ENCODE measurements at places on chromosomes 16 and 17. TPM values are rescaled to one million over a fixed set of nuclear protein-coding genes. Genes with fewer than 3 reads are reported as not detected.
A peak's percentile ranks its signal among the peaks of the same experiment; 100 is the strongest.

Gene CCL4L2
- total RNA-seq, result 2.8 TPM

Gene SPN
- total RNA-seq, result 30.9 TPM

- no peaks in the 10 kb centered on the region for H3K4me1 ChIP-seq
- H3K4me3 ChIP-seq, result no peak overlapping the region
Observed at GRCh38 chr16:71439523-71439922, 2.3 kb downstream of the TLE7 start.

DNA sequence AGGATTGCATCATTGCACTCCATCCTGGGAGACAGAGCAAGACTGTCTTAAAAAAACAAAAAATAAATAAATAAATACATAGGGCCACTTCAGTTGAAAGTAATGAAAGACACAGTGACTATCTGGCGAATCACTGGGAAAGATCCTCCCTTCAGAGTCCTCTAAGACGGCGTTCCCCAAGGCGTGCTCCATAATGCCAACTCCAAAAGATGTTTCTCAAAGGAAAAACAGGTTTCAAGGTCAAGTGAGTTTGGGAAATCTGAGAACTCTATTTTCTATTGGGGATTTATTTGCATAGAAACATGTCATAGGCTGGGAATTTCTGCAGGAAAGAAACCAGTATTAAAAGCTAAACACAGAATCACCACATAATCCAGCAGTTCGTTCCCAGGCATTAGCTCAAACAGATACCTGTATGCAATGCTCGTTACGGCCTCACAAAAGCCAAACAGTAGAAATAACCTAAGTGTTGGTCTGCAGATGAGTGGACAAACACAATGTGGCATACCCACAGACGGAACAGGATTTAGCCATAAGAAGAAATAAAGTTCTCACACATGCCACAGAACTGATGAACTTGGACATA is 7.9 kb downstream of the KLHDC4 start:
- no peak overlapping the region for H3K4me3 ChIP-seq
- DNase-seq, result no peak
- H3K27ac ChIP-seq, result no peak overlapping the region
- H3K27me3 ChIP-seq, result no peaks in the 10 kb centered on the region
- H3K36me3 ChIP-seq, result peaks cover 79% of the 10 kb centered on the region

DNA sequence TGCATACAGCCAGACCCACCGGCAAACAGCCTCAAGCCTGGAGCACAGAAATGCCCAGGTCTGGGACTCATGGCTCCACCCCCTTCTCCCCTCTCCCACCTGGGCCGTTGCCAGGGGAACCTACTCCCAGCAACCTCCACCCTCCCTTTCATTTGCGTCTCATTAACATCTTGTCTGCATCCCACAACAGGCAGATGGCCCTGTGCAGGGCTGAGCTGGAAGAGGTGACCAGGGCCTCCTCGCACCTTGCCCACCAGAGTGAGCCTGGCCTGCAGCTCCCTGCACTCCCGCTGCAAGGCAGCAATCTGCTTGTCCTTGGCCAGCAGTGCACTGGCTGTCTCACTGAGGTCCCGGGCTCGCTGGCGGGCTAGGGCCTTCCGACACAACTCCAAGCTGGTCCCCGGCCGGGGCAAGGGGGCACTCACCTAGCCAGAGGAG is 3.3 kb downstream of the TSPOAP1 start:
- H3K4me1 ChIP-seq, result peaks cover 26% of the 10 kb centered on the region
- DNase-seq, result no peak
- no peak overlapping the region for H3K27ac ChIP-seq
- peak overlapping the region; percentile 76 for H3K4me3 ChIP-seq
- no peaks in the 10 kb centered on the region for H3K36me3 ChIP-seq

DNA sequence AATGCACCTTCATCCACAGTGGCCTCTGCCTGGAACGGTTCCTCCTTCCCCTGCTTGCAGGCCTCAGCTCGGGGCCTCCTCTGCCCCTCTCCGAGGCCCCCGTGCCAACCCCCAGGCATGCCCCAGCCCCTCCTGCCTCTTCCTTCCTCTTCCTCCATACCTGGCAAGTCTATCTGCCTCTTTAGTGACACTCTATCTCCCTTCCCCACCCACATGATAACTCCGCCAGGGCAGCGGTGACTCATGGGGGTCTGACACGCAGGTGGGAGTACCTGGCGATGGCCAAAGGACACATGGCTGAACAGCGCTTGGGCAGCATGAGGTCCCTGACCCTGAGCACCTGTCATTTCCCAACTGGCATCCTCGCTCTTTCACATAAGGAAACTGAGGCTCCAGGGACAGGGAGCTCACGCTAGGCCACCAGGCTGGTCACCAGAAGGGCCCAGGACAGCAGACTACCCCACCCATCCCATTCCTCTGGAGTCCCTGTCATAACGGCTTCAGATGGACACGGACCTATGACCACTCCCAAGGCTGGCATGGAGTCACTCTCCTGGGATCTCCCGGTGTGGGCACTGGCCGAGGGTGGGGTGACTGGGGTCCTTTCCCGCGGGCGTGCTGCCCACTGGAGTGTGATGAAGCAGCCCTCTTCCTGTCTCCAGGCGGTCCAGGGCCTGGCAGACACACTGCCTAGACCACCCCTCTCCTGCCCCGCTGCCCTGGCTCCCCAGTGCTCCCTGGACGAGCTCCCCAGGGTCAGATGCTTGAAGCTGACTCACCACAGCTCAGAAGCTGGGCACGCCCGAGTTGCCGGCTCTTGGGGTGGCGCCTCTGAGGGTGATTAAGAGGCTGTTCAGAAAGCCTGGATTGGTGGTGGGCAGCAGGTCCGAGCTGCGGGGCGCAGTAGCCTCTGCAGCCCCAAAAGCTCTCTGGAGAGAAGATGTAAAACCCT is 100.6 kb downstream of the ENGASE start:
- no peaks in the 10 kb centered on the region for H3K36me3 ChIP-seq
- no peaks in the 10 kb centered on the region for H3K4me1 ChIP-seq
- peak; percentile 58 for DNase-seq
- H3K27me3 ChIP-seq, result no peaks in the 10 kb centered on the region

- no peaks in the 10 kb centered on the region for H3K36me3 ChIP-seq
- H3K4me1 ChIP-seq, result no peaks in the 10 kb centered on the region
- no peak for DNase-seq
- no peaks in the 10 kb centered on the region for H3K27me3 ChIP-seq
- no peak overlapping the region for H3K4me3 ChIP-seq
Observed at GRCh38 chr17:72763981-72764380, 328.5 kb downstream of the SLC39A11 start.

DNA sequence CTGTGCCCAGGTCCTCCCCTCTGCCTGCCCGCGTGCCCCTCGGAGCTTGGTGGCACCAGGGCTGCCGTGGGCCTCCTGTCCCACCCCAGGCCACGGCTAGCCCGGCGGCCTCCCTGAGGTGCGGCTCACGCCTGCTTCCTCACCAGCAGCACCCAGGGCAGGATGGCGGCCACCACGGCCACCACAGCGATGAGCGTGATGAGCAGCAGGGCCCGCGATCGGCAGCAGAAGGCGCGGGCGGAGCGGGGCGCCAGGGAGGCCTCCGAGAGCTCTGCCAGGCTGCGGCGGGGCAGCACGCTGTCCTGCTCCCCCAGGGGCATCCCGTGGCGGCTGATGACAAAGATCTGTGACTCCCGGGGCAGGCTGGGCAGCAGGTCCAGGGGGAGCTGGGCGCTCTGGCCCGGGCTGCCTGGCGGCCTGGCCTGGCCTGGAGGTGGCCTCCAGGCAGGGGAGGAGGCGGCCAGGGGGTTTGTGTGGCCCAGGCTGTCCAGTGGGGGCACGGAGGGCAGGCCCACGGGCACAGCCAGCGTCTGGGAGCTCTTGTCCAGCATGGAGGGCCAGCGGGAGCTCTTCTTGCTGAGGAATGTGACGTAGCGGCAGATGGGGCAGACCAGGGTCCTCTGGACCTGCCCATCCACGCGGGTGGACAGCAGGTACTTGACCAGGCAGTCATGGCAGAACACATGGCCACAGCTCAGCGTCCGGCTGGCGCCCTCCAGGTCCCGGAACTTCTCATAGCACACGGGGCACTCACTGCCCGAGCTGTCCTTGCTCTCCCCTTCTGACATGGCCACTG is 4.8 kb downstream of the RNF222 start:
- H3K4me3 ChIP-seq, result no peak overlapping the region
- peak; percentile 79 for DNase-seq
- peak overlapping the region; percentile 61 for H3K27ac ChIP-seq
- H3K4me1 ChIP-seq, result no peaks in the 10 kb centered on the region
- H3K27me3 ChIP-seq, result no peaks in the 10 kb centered on the region

Gene PERCC1
- not detected for total RNA-seq

DNA sequence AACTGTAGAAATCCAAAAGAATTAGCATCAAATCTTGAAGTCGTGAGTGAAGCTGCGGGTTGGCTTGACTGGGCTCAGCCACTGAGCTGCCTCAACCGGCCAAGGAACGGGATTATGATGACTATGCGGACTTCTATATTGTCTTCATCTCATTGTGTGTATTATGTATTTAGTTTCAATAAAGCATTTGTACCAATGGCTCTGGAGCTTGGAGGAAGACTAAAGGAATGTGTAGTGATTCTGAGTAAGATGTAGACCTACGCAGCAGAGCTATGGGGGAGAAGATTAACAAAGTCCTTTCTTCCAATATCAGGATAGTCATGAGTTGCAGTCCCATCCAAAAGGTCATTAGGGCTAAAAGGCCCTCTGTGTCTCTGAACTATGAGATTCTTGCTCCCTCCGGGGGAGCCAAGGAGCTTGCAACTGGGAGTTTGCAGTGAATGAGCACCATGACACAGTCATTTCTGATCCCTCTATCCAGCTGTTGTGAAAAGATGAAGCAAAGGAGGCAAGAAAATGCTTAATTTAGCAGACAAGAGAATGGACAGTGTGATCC is 8.3 kb downstream of the EME1 start:
- H3K4me1 ChIP-seq, result no peaks in the 10 kb centered on the region
- no peaks in the 10 kb centered on the region for H3K27me3 ChIP-seq
- no peak overlapping the region for H3K27ac ChIP-seq
- H3K36me3 ChIP-seq, result peaks cover 39% of the 10 kb centered on the region

DNA sequence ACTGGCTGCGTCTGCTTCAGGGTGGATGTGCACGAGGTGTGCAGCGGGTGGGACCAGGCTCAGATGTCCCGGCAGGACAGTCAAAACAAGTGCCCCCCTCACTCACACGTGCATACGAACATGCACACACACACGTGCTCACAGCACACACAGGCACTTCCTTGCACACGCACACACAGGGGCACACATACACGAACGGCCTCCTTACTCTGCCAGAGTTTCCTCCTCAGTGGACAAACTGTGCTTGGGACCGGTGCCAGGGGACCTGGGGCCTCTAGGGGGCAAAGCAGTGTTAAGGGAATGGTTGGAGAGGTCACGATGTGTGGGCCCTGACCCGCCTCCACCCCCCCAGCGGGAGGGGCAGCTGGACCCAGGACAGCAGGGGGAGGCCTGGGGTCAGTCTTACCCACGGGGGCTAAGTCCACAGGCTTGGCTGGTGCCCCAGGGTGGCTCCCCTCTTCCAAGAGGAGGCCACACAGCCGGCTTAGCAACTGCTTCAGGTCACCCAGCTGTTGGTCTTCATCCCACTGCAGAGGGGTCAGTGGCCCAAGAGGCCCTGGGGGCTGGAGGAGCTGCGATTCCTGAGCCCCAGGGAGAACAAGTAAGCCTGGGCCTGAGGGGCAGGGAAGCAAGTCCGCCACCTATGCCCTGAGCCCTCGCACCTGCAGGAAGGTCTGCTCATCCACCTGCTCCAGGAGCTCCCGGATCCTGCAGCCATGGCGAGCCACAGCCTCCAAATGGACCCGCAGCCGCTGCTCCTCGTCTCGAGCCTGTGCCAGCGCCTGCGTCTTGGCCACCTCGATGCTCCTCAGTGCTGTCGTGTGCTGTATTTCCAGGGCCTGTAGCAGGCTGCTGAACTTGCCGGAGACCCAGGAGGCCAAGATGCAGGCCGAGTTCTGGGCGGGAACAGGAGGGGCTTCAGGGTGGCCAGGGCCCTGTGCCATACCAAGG is 4.9 kb downstream of the TRIM65 start:
- no peaks in the 10 kb centered on the region for H3K27me3 ChIP-seq
- H3K36me3 ChIP-seq, result peaks cover 31% of the 10 kb centered on the region
- peak; percentile 58 for DNase-seq
- H3K4me3 ChIP-seq, result no peak overlapping the region

DNA sequence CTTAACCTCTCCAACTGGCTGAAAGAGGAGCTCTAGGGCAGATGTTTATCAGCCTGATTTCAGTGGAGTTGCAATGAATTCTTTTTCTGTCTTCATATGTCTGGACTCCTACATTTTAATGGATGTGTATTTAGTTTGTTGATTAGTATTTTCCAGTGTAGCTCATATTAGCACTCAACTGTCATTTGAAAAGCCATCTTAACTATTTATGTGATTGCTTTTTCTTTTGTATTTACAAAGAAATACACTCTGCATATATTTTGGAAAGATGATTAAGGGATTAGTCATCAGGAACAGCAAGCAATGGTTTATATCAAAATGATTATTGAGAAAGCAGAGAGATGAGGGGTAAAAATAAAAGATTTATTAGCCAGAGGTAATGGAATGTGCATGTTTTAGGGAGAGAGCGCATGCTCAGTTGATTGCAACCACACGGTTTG is 71.1 kb downstream of the WWOX start:
- DNase-seq, result no peak
- H3K4me1 ChIP-seq, result no peaks in the 10 kb centered on the region
- peaks cover 4% of the 10 kb centered on the region for H3K36me3 ChIP-seq

DNA sequence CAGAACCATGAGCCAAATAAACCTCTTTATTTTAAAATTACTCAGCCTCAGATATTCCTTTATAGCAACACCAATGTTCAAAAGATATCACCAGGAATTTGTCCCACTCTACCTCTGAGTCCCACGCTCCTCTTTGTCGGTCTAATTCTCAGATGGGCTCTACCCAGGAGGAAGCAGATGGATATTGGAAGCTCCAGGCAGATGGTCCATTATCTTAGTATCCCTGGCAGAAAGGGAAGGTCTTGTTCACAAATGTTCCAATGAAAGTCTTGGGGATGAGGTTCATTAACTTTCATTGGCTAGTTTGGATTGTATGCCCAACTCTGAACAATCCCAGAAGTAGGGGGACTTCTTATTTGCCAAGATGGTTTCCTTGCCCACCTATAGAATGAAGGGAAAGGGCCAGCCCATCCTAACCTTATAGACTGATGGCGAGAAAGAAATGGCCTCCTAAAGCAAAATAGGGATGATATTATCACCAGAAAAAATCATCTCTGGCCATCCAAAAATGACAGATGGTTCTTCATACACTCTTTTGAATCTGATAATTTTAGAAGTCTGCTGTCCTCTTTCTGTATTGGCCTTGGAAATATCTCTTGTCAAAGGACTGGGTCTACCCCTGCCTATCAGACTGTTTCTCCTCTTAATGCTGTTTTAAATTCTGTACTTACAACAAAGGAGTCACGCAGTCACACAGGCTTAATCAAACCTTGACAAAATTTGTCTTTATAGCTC is 21.3 kb upstream of the ELAC2 start:
- H3K4me1 ChIP-seq, result no peaks in the 10 kb centered on the region
- DNase-seq, result no peak
- H3K27me3 ChIP-seq, result no peaks in the 10 kb centered on the region
- no peak overlapping the region for H3K27ac ChIP-seq

- no peak overlapping the region for H3K27ac ChIP-seq
- DNase-seq, result no peak
- no peak overlapping the region for H3K4me3 ChIP-seq
- no peaks in the 10 kb centered on the region for H3K36me3 ChIP-seq
- H3K4me1 ChIP-seq, result no peaks in the 10 kb centered on the region
Observed at GRCh38 chr16:79740252-79740651, 139.7 kb upstream of the MAF start.

Gene CACNA1H
- 17.6 TPM for total RNA-seq

Gene PLA2G10
- 4.2 TPM for total RNA-seq

Gene GPR179
- total RNA-seq, result under 0.01 TPM

GRCh38 chr16:67101311-67102082 is 8.2 kb upstream of the PHAF1 start:
- H3K36me3 ChIP-seq, result no peaks in the 10 kb centered on the region
- no peak overlapping the region for H3K4me3 ChIP-seq
- H3K27ac ChIP-seq, result no peak overlapping the region
- no peak for DNase-seq
- H3K27me3 ChIP-seq, result no peaks in the 10 kb centered on the region

Gene CCDC78
- total RNA-seq, result 69.1 TPM

Data from upper lobe of left lung (tissue), 6 donors.